ENCODE measurements at places on chromosomes 1 and 21.
A peak's percentile ranks its signal among the peaks of the same experiment; 100 is the strongest.

DNA sequence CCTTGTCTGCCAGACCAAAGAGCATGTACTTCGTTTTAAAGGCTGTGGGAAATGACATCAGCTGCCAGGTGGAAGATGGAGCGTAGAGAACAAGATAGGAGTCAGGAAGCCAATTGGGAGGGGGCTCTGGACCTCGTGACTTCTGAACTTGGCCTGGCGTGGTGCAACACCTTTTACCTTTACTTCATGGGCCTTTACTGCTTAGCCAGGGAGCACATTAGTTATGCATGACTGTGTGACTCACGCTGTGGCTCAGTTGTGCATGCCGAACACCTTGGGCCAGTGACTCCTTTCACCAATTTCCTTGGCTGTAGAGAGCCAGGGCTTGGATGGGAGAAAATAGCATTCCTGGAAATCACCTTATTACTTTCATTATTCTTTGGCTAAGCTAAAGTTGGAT lies 7.2 kb downstream of the XCL1 start:
- no peak for DNase-seq

GRCh38 chr1:160827418-160827817 lies 31.4 kb downstream of the LY9 start:
- no peak for DNase-seq

DNA sequence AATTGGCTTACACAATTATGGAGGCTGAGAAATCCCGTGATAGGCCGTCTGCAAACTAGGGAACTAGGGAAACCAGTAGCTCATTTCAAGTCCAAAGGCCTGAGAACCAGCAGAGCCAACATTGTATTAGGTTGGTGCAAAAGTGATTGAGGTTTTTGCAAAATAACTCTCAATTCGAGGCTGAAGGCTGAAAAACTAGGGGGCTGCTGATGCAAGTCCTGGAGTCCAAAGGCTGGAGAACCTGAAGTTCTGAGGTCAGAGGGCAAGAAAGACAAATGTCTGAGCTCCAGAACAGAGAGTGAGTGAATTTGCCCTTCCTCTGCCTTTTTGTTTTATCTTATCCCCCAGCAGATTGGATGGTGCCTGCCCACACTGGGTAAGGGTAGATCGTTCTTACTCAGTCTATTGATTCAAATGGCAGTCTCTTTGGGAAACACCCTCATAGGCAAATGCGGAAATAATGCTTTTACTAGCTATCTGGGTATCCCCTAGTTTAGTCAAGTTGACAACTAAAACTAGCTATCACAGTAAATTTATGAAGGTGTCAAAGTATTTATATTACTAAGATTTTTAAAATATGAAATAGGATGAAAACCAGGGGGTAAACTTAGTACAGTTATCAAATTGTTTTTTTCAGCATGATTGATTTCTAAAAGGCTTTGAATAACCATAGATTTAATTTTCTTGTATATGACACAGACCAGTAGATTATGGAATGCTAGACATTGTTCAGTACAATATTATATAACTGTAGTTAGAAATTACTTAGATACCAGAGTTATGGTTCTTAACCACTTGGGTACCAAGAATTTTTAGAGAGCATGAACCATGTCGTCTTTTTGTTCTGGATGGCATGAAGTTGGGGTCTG lies 15.4 kb downstream of the RABGAP1L start:
- no peak for DNase-seq

GRCh38 chr1:69400128-69400527 lies 167.6 kb upstream of the LRRC7 start:
- DNase-seq, result no peak

DNA sequence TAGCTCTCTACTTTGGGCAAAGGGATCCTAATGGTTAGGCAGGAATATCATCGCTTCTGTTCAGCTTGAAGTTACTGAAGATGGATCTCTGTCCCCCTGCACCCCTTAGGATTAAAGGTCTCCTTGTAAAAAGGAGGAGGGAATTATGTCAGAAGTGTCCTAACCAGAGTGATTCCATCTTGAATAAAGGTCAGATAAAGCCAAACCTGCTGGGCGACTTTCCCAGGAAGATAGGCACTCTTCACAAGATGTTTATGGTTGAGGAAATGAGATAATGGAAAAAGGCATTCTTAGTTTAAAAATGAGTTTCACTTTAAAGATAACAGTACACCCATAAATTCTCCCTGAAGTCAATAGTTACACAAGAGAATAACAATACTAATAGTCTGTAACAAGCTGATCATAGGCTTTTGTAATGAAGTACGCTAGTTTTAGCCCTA lies 1.7 kb upstream of the NENF start:
- DNase-seq, result no peak

GRCh38 chr1:34425046-34425445 lies 248.3 kb downstream of the C1orf94 start:
- DNase-seq, result no peak

DNA sequence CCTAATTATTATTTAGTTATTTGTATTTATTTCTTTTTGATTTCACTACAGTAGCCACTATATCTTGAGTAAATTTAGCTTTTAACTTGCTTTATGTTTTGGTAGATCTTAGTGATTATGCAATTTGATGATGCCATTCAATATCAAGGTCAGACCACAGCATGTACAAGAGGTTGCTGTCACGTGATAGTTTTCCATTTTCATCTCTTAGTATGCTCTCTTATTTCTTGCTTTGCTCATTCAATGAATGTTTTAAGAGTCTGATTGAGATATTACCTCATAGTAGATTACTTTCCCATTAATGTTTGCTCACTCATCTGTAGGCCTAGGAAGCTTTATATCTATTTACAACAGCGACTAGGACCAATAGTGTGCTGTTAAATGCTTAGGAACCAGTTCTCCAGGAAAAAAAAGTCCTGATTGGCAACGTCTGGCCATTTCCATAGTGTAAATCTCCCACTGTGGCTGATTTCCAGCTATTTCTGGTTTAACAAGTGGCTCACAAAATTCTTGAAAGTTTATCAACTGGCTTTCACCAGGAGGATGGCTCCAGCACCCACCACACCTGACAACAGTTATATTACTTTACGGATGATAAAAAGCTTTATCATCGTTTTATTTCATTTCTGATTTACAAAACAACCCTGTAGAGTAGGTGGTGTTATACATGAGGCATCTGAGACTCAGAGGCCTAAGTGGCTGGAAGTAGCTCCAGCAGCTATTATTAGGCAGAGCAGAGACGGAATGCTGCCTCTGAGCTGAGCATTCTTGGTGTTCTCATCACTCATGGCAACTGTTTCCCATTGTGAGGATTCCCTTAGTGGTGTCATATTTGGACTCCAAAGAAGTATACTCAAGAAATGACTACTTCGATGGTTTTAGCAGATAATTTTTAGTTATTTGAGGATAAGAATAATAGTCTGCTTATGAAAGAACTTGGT lies 235.2 kb downstream of the DISC1 start:
- no peak for DNase-seq

DNA sequence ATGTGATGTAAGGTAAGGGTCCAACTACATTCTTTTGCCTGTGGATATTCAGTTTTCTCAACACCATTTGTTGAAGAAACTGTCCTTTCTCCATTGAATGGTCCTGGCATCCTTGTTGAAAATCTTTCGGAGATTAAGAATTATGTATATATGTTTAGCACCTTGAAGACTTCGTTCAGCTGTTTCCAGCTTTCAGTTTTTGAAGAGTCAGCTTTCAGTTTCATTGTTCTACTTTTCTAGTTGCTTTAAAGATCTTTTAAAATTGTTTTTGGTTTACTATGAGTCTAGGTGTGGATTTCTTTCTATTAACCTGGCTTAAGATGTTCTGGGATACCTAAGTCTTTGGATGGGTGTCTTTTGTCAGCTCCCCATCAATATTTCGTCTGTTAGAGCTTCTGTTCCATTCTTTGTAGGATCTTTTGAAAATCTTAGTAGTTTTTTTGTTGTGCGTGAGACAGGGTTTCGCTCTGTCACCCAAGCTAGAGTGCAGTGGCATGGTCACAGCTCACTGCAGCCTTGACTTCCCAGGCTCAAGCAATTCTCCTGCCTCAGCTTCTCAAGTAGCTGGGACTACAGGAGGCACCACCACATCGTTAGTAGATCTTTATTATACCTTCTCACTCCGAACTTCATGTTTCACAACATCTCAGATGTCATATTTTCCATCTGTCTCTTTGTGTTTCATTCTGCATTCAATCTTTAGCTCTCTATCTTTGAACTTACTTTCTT lies 353.5 kb upstream of the B3GALT2 start:
- DNase-seq, result no peak

DNA sequence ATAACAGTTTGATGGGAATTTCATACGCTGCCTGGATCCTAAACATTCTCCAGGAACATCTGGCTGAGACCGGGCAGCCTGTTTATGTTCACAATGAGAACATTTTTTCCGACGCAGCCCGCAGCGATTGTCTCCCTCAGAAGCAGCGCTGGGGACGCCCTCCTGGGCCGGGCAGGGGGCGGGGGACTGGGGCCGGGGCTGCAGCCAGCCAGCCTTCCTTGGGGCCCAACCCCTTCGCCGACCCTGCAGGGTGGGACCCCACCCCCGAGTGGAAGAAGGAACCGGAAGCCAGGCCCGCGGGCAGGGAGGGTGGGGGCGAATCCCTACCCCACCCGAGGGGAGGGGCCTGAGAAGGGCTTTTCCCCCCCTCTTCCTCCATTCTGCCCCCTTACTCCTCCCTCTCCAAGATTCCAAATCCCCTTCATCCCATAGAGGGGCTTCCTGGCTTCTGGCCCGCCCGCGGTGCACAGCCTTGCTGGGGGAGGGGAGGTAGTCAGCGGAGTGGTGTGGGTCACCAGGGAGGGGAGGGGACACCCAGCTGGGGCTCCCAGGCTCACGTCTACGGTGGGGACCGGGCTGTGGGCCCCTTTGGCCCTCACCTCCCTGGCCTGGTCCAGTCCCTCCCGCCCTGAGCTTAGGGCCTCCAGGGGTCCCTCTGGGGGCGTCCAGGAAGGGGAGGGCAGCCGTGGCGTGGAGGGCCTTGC lies 60.6 kb downstream of the WNT9A start:
- DNase-seq, result peak; percentile 15

GRCh38 chr1:38758820-38759219 lies 100.8 kb downstream of the RRAGC start:
- no peak for DNase-seq

DNA sequence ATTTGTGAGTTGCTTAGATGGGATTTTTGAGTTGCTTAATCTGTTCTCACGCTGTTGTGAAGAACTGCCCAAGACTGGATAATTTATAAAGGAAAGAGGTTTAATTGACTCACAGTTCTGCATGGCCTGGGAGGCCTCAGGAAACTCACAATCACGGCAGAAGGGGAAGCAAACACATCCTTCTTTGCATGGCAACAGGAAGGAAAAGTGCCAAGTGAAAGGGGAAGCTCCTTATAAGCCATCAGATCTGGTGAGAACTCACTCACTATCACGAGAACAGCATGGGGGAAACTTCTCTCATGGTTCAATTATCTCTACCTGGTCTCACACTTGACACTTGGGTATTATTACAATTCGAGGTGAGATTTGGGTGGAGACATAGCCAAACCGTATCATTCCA lies 10.3 kb downstream of the CLIC6 start:
- DNase-seq, result no peak

DNA sequence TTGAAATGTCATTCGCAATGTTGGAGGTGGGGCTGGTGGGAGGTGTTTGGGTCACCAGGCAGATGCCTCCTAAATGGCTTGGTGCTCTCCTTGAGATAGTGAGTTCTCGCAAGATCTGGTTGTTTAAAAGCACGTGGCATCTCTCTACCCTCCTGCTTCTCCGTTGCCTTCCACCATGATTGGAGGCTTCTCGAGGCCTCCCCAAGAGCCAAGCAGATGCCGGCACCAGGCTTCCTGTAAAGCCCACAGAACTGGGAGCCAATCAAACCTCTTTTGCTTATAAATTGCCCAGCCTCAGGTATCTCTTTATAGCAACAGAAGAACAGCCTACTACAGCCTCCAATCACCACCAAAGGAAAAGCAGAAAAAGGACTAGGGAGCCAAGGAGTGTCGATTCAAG lies 80.5 kb downstream of the PDE9A start:
- no peak for DNase-seq

DNA sequence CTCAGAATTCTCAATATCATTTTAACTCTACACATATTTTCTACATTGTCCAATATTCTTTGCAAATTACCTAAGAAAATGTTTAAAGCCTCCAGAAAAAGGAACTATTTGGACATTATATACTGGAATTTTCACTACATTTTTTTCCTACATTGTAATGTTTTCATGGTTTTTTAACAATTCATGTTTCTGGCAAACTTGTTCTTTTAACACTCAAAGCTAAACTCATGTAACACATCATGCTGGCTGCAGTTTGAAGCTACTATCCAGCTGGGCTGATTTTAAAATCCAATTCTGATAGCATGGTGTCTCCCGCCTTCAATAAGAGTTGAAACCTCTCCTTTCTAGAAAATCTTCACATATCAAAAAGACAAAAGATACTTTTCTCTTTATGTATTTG lies 52.0 kb downstream of the TGFBR3 start:
- no peak for DNase-seq

GRCh38 chr21:14707511-14708020 lies 161.5 kb upstream of the SAMSN1 start:
- DNase-seq, result no peak

DNA sequence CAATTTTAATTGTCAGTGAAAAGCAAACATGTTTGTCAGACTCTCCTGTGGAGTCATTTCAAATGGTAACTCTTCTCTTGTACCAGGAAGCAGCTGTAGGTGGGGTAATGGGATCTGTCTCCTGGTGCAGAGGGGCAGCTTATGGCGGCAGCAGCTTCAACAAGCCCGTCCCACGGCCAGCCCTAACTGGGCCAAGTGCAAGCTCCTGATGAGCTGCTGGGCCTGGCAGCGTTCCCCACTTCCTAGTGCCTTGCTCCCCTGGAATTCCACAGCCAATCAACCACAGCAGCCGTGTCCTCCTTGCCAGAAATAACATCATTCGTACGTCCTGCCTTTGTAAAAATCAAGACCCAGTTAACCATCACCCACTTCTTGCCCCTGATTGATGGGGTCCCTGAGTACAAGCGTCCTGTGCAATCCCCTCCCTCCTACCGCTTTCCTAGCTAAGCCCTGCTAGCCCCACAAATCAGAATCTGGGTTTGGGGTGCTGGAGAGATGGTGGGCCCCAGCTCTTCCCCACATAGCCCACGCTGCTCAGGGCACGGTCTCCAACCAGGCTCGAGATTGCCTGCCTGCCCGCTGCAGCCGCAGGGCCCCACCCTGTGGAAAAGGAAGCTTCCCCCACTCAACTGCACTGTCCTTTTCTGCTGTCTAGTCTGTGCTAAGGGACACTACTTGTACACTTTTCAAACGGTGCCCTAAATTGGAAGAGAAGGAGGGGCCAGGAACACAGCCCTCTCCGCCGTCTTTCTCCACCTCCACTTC lies 61.2 kb downstream of the TOR1AIP2 start:
- no peak for DNase-seq

DNA sequence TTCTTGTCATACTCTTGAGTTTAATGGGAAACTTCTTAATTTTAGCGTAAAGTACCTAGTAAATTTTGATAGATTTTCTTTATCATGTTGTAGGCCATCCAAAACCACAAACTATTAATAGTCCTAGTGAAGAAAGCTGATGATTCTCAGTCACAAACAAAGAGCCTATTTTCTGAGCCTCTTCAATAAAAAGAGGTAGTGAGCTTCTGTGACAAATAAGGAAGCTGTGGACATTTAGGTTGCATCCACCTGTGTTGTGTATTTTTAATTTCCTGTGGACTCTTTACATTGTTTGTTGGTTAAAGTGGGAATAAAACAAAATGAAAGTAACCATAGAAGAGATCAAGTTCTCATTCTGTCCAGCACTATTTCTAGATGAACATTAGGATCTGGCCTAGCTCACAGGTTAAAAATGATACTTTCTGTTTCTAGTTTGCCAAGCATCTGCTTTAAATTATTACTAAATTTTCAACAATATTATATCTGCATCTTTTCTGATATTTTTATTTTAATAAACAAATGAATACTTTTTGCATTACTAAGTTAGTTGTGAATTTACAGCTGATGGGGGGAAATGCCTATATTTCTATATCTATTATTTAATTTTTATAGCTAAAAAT lies 702.2 kb upstream of the ADGRL4 start:
- no peak for DNase-seq

Measured in D721Med (cell line).